SK-N-SH (cell line): ENCODE measurements at places on chromosomes 3 and 15.

GRCh38 chr3:64488939-64489338 is 198.9 kb downstream of the ADAMTS9 start:
- DNase-seq: no peak

DNA sequence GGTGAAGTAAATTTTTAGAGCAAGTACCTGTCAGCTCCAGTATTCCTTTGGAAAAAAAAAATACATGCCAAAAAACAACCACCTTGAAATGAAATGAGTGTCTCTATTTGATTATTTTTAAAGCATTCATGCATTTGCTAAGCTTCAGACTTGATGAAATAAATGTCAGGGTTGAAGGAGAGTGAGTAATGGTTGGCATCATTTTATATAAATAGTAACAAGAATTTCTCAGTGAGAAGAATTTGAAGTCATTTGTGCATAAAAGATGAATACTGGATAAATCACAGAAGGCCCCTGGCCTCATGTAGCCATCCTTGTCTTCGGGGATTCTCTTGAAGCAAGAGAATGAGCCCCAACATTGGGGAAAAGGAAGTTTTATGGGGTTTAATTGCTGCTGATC is 318.4 kb downstream of the LPP start:
- no peak for DNase-seq

GRCh38 chr15:67406257-67406861 is 114.6 kb upstream of the C15orf61 start:
- no peak for DNase-seq

- no peak for DNase-seq
Measured at GRCh38 chr15:93138681-93139250, 49.8 kb upstream of the RGMA start.

GRCh38 chr3:30628901-30629590 is 22.6 kb downstream of the TGFBR2 start:
- DNase-seq: no peak

- no peak for DNase-seq
Measured at GRCh38 chr15:73320619-73321180, 48.1 kb downstream of the HCN4 start.

DNA sequence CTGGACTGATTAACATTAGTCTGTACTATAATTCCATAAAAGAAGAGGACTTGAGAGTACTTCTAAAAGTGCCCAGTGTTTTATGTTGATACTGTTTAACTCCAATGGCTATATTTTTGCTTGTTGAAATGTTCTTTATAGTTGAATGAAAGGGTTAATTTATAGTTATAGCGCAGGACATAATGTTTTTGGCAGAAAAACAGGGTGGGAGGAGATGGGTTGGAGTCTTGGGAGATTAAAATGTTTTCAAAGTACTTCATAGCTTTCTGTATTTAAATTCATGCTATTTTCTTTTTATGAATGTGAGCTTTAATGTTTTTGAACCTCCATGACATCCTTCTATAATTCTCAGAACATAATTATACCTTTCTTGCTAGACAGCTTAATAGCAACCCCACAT is 108.2 kb downstream of the CNTN3 start:
- DNase-seq: no peak

DNA sequence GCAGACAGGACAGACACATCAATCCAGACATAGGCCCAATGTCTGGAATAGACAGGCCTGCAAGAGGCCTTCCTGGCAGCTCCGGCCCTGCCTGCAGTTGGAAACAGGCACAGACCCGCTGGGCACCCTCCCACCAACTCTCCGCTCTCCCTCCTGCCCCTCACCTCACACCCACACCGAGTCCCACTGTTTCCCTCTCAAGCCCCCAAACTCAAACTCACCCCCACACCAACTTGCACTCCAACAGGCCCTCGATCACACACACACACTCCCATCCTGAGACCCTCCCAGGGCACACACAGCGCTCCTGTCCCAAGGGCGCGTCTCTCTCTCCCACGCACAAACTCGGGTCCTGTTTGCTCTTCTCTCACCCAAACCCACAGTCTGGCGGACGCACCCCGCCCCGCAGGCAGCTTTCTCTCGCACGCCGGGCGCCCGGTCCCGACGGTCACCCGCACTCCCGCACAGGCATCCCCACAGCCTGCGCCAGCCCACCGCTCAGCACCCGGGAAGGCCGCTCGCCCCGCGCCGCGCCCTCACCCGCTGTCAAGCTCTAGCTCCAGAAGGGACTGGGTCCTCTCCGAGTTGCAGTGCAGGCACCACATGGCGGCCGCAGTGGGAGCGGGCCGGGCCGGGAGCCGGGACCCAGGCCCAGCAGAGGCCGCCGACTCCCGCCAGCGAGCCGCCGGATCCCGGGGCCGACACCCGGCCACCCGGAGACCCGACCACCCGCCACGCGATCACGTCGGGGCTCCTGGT is 106.2 kb downstream of the IQSEC1 start:
- DNase-seq: no peak

- DNase-seq: no peak
Measured at GRCh38 chr3:156976933-156977332, 150.8 kb downstream of the LEKR1 start.

DNA sequence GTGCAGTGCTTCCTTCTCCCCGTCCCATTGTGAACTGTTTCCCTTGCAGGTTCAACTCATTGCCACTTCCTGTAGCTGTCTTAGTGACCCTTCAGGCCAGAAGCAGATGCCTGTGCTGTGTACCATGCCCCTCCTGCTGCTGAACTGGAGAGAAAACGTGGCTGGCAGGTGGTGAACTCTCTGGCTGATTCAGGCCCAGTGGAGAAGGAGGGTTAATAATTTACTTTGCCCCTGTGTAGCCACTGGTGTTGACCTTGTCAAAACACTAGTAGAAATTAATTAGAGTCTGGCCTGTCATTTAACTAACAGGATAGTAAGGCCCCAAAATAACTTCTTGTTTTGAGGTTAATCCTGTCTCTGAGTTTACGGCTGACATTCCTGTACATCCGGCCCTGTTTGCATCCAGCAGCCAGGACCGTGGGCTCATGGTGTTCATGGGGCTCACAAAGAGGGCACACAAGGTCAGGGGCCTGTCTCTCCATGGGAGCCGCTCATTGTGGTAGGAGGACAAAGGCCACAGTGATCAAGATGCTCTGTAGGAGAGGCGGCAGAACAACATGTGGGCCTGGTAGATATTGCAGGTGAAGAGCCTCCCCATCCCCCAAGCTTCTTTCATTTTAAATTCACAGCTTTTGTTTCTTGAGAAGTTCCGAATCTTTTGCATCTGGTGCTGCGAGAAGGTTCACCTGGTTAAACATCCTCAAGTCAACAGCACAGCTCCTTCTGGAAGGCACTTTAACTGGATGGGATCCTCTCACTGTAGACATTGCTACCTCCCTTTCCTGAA is 101.6 kb downstream of the CGNL1 start:
- DNase-seq: no peak

- DNase-seq: no peak
Measured at GRCh38 chr15:38490242-38490922, 36.5 kb downstream of the FAM98B start.

GRCh38 chr3:165918657-165918979 is 81.4 kb upstream of the BCHE start:
- no peak for DNase-seq

- DNase-seq: no peak
Measured at GRCh38 chr3:142726017-142726416, 2.2 kb downstream of the TRPC1 start.

- no peak for DNase-seq
Measured at GRCh38 chr3:116264546-116265319, 180.6 kb downstream of the LSAMP start.

- no peak for DNase-seq
Measured at GRCh38 chr3:98613616-98614015, 20.2 kb upstream of the CPOX start.

DNA sequence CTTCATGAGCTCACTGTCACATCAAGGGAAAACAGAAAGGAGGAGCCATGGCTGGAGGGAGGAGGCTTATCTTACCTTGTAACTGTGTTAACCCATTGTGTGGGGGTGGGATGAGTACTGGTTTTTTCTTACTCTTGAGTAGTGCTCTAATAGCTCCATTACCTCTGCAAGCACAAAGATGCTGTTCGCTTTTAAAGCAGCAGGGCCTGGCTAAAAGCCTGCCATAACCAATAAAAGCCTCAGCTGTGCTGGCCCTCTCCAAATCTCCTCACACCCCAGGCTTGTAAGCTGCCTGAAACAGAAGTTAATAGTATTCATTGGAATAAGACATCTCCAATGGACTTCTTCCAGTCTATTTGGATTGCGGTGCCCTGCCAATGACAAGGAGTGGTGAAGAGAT is 544.1 kb downstream of the TUSC7 start:
- no peak for DNase-seq

DNA sequence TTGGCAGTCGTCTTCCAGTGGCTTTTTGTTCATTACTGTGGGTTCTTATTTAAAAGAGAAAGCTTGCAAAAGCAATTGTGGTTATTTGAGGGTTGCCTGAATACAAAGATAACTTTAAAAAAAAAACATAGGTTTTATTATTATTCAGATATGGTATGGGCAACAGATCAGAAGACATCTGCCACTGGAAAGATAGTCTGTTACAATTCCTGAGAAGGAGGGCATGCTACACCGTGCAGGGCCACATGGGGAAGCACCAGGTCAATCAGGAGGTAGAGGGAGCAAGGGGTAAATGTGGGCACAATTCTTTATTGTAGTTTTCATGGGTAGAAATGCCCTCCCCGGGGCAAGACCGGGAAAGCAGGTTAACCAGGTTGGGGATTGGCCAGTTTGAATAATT is 46.5 kb downstream of the BBS4 start:
- DNase-seq: no peak

DNA sequence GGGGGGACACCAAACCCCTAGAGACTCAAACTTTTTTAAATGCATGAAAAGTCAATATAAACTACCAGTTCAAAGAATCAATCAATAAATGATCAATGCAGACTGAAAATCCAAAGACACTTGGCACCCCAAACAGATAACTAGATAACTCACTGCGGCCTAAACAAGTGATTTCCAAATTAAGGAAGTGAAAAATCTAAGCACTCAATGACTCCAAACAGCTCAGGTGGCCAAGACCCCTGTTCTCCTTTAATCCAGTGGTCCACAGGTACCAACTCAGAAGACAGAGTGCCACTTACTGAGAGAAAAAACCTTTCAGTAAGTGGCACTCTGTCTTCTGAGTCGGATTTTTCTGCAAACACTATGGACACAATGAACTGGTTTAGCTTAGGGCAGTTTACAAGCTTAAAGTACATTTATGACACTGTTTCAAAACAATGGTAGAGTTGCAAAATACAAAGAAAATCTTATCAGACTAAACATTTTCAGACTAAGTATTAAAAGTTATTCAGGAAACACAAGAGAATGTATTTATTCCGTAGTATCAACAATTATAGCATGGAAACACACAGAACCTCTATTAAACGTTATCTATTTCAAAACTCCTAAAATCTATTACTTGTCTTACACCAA is 4.7 kb downstream of the DLG1 start:
- DNase-seq: no peak

DNA sequence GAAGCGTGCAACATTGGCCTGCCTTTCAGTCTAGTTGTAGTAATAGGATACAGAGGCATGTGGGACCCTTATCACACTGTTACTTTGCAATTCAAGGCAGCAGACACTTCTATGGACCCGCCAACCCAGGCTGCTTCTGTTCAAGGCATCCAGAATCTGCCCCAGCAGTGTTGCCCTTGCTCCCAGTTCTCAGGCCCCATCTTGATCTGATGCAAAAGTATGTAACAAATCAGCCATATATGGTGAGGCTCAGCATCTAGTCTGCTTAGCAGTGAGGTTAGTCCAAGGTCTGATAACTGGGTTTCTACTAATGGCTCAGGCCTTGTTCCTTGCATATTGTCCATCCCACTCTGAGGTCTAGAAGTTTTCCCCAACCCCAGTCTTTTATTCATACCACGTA is 17.9 kb downstream of the C2CD4B start:
- DNase-seq: no peak

DNA sequence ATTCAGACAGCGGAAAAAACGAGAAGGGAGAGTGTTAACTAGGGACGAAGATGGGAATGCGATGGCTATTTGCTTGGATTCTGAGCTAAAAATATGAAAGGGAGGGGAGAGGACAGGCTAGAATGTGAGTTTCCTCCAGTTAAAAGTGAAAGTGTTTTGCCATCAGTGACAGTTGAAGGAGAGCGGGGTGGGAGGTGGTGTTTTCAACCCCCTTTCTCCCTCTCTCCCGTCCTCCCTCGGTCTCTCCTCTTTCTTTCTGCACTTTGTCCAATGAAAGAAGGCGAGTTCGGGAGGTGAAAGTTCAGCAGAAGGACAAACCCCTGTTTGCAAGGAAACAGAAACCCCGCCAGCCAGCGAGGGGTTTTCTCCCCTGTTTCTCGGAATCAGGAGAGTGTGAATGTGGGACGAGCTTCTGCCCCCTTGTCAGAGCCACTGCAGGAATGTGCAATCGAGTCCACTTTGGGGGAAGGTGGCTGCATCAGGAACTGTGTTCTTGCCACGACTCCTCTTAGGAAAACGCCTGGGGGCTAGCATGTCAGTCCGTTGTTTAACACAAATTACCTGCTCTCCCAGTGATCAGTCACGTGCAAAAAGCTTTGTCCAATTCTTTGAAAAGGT is 975 bp upstream of the FOXP1 start:
- peak; percentile 41 for DNase-seq

DNA sequence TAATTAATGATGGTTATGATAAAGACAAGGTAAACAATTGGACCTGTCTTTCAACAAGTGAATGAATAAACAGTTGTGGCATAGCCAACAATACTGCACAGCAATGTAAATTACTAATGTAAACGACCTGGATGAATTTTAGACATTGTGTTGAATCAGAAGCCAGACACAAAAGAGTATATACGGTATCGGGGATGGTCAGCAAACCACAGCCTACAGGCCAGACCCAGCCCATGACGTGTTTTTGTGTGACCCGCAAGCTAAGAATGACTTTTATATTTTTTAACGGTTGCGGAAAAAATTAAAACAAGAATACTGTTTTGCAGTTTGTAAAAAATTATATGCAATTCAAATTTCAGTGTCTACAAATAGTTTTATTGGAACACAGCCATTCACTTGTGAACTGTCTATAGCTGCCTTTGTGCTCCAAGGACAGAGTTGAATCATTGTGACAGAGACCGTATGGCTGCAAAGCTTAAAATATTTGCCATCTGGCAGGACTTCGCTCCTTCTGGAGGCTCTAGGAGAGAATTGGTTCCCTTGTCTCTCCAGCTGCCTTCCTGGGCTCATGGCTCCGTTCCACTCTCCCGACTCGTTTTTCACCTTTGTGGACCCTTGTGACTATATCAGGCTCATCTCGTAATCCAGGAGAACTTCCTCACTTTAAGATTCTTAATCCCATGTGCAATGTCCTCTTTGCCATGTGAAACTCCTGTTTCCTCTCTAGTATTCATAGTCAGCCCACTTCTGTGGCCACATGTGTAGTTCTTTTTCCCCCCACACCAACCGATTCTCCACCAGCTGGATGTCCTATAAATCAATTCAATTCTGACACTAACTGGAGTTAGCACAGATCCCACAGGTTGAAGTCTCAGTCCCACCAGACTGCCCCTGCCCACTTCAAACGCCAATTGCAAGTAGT is 72.7 kb downstream of the CMTM8 start:
- no peak for DNase-seq

DNA sequence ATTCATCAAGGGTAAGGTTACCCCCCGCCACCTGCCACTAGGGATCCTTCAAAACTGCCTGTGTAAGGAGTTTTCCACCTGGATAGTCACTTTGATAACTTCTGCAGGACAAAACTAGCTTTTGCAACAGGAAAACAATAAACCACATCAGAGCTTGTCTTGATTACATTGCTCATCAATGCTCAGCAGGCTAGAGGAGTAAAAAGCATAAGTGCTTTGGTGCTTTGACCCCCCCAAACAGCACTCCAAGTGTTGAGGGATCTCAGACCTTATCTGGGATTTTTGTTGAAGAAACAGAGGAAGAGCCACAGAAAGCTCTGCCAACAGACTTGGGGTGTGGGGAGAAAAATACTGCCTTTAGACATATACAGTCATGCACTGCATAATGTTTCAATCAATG is 10.8 kb upstream of the PHLDB2 start:
- no peak for DNase-seq
